MM.1S (cell line): ENCODE measurements at places on chromosomes 6 and 20.

DNA sequence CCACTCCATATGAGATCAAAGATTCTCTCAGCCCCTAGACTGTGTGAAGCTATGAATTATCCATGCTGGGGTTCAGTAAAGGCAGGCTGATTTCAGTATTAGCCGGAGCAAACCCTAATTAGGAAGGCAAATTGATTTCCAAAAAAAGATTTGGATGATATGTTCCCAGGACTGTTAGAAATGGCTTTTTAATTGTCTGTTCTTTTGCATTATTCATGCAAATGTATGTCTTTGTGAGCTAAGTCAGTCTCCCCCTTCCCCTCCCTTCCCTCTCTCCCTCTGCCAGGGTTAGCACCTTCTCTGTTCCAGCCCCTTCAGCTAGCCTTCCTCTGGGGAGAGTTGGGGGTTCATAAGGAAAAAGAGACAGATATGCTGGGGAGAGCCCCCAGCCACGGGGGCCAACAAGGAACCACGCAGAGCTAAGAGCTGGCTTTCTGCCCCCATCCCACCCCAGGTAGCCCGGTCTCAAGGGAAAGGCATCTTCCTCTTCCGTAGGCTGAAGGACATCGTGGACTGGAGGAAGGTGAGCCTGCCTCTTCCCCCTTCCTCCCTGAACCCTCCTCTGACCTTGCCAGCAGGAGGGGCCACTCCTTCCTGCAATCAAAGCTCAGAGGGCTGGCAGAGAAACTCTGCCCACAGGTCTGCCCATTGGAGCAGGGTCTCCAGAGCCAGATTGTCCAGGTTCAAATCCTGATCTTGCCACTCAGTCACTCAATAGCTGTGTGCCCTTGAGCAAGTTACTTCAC lies 32.3 kb downstream of the PDRG1 start:
- no peaks in the 10 kb centered on the region for H3K36me3 ChIP-seq
- no peaks in the 10 kb centered on the region for H3K4me1 ChIP-seq
- no peak overlapping the region for H3K4me3 ChIP-seq
- H3K27me3 ChIP-seq: peaks cover 32% of the 10 kb centered on the region
- no peak for DNase-seq

- peaks cover 11% of the 10 kb centered on the region; the same call in 1 of the 2 replicates for H3K27me3 ChIP-seq
- DNase-seq: no peak
- no peak overlapping the region for H3K4me3 ChIP-seq
- H3K36me3 ChIP-seq: no peaks in the 10 kb centered on the region
- H3K4me1 ChIP-seq: peaks cover 5% of the 10 kb centered on the region; the same call in 1 of the 2 replicates
These were observed 2.4 kb downstream of the SLC22A23 start for GRCh38 chr6:3454273-3455010.

GRCh38 chr20:63572071-63572787 lies 1.8 kb downstream of the HELZ2 start:
- H3K4me3 ChIP-seq: no peak overlapping the region
- DNase-seq: no peak
- peaks cover 19% of the 10 kb centered on the region for H3K27me3 ChIP-seq
- H3K4me1 ChIP-seq: peaks cover 30% of the 10 kb centered on the region

- H3K36me3 ChIP-seq: no peaks in the 10 kb centered on the region; the same call in 1 of the 2 replicates
- H3K27me3 ChIP-seq: no peaks in the 10 kb centered on the region
- no peak for DNase-seq
- no peaks in the 10 kb centered on the region for H3K4me1 ChIP-seq
- H3K27ac ChIP-seq: no peak overlapping the region
These were observed 18.0 kb downstream of the HIVEP1 start for GRCh38 chr6:12029979-12030737.

DNA sequence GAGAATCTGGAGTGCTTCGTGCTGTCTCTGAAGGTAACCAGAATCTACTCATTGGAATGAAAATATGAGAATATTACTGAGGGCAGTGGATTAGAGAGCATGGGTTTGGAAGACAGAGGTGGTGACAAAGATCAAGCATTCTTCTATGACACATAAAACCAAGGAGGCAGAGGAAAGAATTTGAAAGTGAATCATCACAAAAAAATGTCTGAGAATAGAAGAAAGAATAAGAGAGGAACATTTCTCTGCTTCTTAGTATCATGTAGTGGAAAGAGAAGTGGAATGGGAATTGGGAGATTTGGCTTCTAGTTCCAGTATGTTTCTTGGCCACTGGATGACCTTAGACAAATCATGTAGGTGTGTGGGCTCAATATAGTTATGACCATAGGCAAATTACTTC lies 474.0 kb downstream of the TFAP2B start:
- H3K4me1 ChIP-seq: no peaks in the 10 kb centered on the region
- no peaks in the 10 kb centered on the region for H3K27me3 ChIP-seq
- H3K4me3 ChIP-seq: no peak overlapping the region
- no peak for DNase-seq

DNA sequence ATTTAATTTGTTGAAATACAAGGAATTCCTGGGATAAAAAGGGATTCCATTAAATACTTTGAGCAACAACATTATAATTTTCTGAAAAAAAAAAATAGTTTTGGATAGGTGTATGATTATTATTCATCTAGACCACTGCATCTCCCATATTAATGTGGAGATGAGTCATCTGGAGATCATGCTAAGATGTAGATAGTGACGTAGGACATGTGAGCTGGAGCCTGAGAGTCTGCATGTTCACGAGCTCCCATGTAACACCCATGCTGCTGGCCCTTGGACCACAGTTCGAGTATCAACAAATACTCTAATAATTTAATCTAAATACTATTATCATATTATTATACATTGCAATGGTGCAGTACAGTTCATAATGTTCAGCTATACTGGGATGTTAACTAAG lies 91.6 kb downstream of the EPM2A start:
- H3K4me1 ChIP-seq: no peaks in the 10 kb centered on the region
- H3K36me3 ChIP-seq: no peaks in the 10 kb centered on the region
- DNase-seq: no peak
- no peaks in the 10 kb centered on the region for H3K27me3 ChIP-seq
- no peak overlapping the region for H3K27ac ChIP-seq

GRCh38 chr6:149405823-149406765 lies 6.0 kb downstream of the SUMO4 start:
- H3K36me3 ChIP-seq: no peaks in the 10 kb centered on the region
- H3K27me3 ChIP-seq: no peaks in the 10 kb centered on the region
- no peaks in the 10 kb centered on the region for H3K4me1 ChIP-seq
- no peak overlapping the region for H3K27ac ChIP-seq
- DNase-seq: no peak

DNA sequence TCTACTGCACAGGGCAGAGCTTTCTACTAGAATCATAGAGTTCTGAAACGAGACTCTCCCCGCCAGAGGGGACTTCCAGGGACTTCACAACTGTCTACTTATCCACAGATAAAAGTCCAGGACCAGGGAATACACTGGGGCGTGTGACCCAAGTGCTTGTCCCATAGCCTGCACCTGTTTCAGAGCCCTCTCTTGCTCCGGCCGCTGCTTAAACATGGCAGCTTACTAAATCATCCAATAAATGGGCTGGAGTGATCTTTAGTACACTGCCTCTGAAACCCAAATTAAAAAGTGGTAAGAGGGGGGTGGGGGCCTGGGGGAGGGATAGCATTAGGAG lies 8.9 kb upstream of the RAB44 start:
- H3K4me3 ChIP-seq: no peak overlapping the region
- H3K36me3 ChIP-seq: no peaks in the 10 kb centered on the region
- H3K4me1 ChIP-seq: no peaks in the 10 kb centered on the region; the same call in 1 of the 2 replicates
- H3K27me3 ChIP-seq: no peaks in the 10 kb centered on the region

GRCh38 chr20:20702330-20703245 lies 9.9 kb downstream of the RALGAPA2 start:
- H3K36me3 ChIP-seq: no peaks in the 10 kb centered on the region
- no peak overlapping the region for H3K27ac ChIP-seq
- H3K4me3 ChIP-seq: no peak overlapping the region
- no peaks in the 10 kb centered on the region for H3K4me1 ChIP-seq

GRCh38 chr6:3803627-3804468 lies 45.3 kb upstream of the FAM50B start:
- 0 out of 2 replicates have a peak, but pooled peaks cover 6% of the 10 kb centered on the region for H3K4me1 ChIP-seq
- no peaks in the 10 kb centered on the region for H3K36me3 ChIP-seq

GRCh38 chr20:51298141-51298749 lies 244.3 kb downstream of the NFATC2 start:
- H3K4me1 ChIP-seq: no peaks in the 10 kb centered on the region
- no peak overlapping the region for H3K4me3 ChIP-seq
- no peak for DNase-seq
- H3K27me3 ChIP-seq: no peaks in the 10 kb centered on the region
- no peaks in the 10 kb centered on the region for H3K36me3 ChIP-seq
- no peak overlapping the region for H3K27ac ChIP-seq

DNA sequence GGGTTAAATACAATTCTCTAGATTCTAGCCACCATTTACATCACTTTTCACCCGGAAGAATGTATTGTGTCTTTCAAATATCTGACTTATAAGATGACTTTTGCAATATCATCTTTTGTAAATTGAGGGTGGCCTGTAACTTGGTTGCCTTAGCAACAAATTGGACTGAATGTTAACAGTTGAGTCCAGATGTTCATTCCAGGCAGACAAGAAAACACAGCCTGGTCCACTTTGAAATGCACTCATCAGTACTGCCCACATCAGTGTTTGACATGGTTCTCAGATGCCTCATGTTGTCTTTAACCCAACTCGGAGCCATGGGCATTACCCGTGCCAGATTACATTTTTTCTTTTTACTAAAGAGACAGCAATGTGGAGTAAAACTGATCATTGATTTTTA lies 781.6 kb upstream of the CHD6 start:
- no peaks in the 10 kb centered on the region for H3K27me3 ChIP-seq
- H3K4me3 ChIP-seq: no peak overlapping the region
- H3K36me3 ChIP-seq: no peaks in the 10 kb centered on the region
- no peak overlapping the region for H3K27ac ChIP-seq
- DNase-seq: no peak
- no peaks in the 10 kb centered on the region for H3K4me1 ChIP-seq

- peaks cover 3% of the 10 kb centered on the region; the same call in 1 of the 2 replicates for H3K4me1 ChIP-seq
- peaks cover 24% of the 10 kb centered on the region for H3K27me3 ChIP-seq
- no peaks in the 10 kb centered on the region for H3K36me3 ChIP-seq
- DNase-seq: peak; percentile 83
- H3K27ac ChIP-seq: no peak within 1 kb of the TSS
- H3K4me3 ChIP-seq: peak within 1 kb of the TSS; percentile 39; the same call in 1 of the 2 replicates
These were observed at the start of gene TCFL5 for GRCh38 chr20:62861726-62862336. TSS of gene TCFL5 (minus strand) at chr20:62861822. CDS start at chr20:62861670, 152 bp downstream.

- H3K36me3 ChIP-seq: no peaks in the 10 kb centered on the region
- no peak overlapping the region for H3K27ac ChIP-seq
- no peak for DNase-seq
- no peaks in the 10 kb centered on the region for H3K4me1 ChIP-seq
- no peak overlapping the region for H3K4me3 ChIP-seq
These were observed 595.5 kb downstream of the COL12A1 start for GRCh38 chr6:74610352-74610751.

GRCh38 chr20:4243071-4243470 lies 227.7 kb upstream of the RNF24 start:
- no peaks in the 10 kb centered on the region for H3K27me3 ChIP-seq
- no peak overlapping the region for H3K27ac ChIP-seq

GRCh38 chr6:54640911-54641310 lies 205.7 kb upstream of the FAM83B start:
- H3K4me1 ChIP-seq: no peaks in the 10 kb centered on the region
- H3K27me3 ChIP-seq: no peaks in the 10 kb centered on the region
- DNase-seq: no peak
- no peak overlapping the region for H3K27ac ChIP-seq

DNA sequence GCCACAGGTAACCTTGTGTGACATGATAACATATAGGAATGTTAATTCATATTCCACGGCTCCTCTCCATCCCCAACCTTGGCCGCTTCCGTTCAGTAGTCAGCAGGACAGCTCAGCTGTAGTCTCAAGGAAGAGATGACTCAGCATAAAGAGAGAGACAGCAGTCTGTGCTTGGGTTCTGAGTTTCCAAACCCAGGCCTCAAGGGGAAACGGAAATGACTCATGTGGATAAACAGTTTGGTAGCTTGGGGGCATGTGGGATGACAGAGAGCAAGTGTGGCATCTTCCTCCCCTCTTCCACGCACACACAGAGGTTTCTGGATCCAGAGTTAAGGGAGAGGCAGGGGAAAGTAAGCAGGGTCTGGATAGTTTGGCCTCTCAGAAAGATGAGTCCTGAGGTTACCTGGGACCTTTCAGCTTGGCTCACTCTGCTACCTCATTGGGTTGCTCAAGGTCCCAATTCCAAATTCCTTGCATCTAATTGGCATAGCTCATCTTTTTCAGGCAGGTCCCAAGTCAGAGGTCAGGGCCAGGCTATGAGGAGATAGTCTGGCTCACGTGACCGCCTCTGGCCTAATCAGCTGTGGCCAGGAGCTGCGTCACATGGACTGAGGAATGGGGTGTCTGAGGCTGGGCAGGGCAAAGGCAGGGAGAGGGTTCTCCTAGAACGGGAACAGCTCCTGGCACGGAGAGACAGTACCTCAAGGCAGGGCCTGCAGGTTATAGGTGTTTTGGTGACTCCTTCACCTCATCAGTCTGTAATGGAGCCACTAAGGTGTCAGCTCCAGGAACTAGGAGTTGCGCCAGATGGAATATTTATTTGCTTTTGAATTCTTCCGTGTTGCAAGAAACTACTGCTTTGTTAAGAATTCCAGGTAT lies 36.5 kb upstream of the MLN start:
- H3K36me3 ChIP-seq: no peaks in the 10 kb centered on the region
- DNase-seq: peak; percentile 53
- peaks cover under 1% of the 10 kb centered on the region; the same call in 1 of the 2 replicates for H3K27me3 ChIP-seq

GRCh38 chr6:102026649-102027048 lies 633.1 kb downstream of the GRIK2 start:
- no peak for DNase-seq
- no peaks in the 10 kb centered on the region for H3K36me3 ChIP-seq
- H3K27me3 ChIP-seq: no peaks in the 10 kb centered on the region
- H3K4me3 ChIP-seq: no peak overlapping the region

GRCh38 chr6:159259441-159260125 lies 90.4 kb downstream of the FNDC1 start:
- H3K4me1 ChIP-seq: no peaks in the 10 kb centered on the region
- no peaks in the 10 kb centered on the region for H3K27me3 ChIP-seq
- no peak overlapping the region for H3K4me3 ChIP-seq
- H3K27ac ChIP-seq: no peak overlapping the region

DNA sequence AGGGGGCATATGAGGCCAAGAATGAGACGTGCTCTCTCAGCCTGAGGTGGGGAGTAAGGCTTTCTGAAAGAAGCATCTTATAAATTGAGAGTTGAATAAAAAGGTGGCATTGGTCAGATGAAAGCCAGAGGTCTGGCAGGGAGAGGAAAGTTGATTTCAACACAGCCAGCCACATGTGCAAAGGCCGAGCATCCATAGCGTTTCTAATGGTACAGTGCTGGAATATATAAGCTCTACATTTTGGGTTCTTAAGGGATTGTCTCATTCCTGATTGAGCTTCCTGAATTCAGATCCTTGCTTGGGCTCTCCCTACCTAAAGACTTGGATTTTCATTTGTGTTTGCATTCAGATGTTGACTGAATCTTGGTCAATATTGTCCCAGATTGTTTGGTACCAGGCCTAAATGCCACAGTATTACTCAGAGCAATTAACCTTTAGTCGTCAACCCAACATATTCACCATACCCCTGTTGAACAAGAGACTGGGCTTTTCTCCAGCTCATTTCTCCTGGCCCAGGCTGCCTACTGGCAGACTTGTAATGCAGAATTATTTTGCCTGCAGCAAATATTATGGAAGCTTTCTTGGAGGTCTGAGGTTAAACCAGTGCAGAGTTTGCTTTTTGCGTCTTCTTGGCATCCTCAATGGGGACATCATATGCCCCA lies 14.5 kb upstream of the BCAS1 start:
- H3K4me3 ChIP-seq: no peak overlapping the region
- H3K27ac ChIP-seq: no peak overlapping the region
- no peaks in the 10 kb centered on the region for H3K4me1 ChIP-seq
- no peaks in the 10 kb centered on the region for H3K36me3 ChIP-seq
- H3K27me3 ChIP-seq: no peaks in the 10 kb centered on the region
- DNase-seq: no peak
